A549 (cell line): ENCODE measurements at places on chromosomes 6 and 20.

- no peak for DNase-seq
Observed at GRCh38 chr6:142518761-142519160, 217.0 kb downstream of the ADGRG6 start.

DNA sequence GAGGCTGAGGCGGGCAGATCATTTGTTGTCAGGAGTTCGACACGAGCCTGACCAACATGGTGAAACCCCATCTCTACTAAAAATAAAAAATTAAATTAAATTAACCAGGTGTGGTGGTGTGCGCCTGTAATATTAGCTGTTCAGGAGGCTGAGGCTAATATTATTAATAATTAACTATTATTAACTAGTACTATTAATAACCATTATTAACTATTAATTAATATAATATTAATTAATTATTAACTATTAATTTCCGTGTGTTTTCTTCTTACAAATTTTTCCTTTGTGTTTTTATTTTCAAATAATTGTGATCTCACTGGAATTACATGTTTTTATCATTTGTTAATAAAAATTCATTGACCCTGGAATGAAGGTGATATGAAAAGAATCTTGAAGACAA lies 557.4 kb upstream of the ADGRB3 start:
- no peak for DNase-seq

GRCh38 chr6:119076576-119077390 lies 1.7 kb downstream of the FAM184A start:
- DNase-seq, result no peak

DNA sequence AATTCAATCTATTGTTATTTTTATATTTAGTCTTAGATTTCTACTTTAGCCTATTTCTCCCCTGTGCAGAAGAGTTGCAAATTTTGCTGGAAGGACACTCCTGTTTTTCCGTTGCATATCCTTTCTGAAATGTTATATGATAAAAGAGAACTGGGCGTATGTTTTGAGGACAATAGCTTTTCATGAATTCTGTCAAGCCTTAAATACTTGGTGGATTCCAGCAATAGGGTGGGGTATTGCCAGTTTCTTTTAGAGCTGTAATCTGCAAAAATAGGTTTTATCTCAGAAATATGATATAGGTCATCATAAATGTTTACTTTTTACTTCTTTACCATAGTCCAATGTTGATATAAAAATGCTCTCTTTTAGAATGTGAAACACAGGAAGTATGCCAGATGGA lies 42.0 kb downstream of the VTA1 start:
- DNase-seq, result no peak

- DNase-seq, result no peak
Observed at GRCh38 chr6:148427333-148427732, 84.7 kb downstream of the SASH1 start.
